Activated CD4-positive, alpha-beta T cell treated with anti-CD3 and anti-CD28 coated beads for 48 hours (primary cell): ENCODE measurements at places on chromosomes 4 and X.
A peak's percentile ranks its signal among the peaks of the same experiment; 100 is the strongest.

GRCh38 chr4:84967243-84967690, 777 bp upstream of the WDFY3 start:
- DNase-seq = no peak

GRCh38 chr4:113764720-113765264, 3.3 kb upstream of the CAMK2D start:
- no peak for DNase-seq

GRCh38 chrX:8724300-8724699, 7.6 kb downstream of the ANOS1 start:
- peak; percentile 2 for DNase-seq

GRCh38 chr4:47686294-47686872, 151.5 kb downstream of the CORIN start:
- peak; percentile 77 for DNase-seq

DNA sequence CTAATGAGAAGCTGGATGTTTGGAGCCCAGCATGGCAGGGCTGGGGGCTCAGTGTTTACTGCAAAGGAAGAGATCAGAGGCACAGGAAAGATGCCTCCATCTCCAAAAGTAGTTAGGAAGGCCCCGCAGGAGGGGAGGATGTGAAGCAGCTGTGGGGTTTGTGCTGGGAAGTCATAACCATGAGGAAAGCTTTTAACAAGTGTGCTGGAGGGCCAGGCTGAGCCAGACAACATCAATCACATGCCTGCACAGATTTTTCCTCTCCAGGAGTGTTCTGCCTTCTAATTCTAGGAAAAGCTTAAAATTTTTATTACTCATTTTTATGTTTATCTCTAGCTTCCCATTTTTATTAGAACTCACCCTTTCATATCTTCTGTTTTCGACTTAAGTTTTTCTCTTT, 65.4 kb downstream of the GPR82 start:
- DNase-seq = no peak

GRCh38 chr4:145618210-145618931, 814 bp upstream of the MMAA start:
- peak; percentile 26 for DNase-seq
